ENCODE measurements at places on chromosomes 4 and X. TPM values are rescaled to one million over a fixed set of nuclear protein-coding genes. Genes with fewer than 3 reads are reported as not detected.

Gene VEGFC
- not detected for total RNA-seq

Gene KLKB1
- 0.29 TPM for total RNA-seq

Gene CSAG3
- total RNA-seq, result 7.4 TPM

Gene FGFBP2
- not detected for total RNA-seq

Gene GYG2
- 21.9 TPM for total RNA-seq

Gene APBB2
- 117 TPM for total RNA-seq

Gene GC
- not detected for total RNA-seq
